Activated CD8-positive, alpha-beta memory T cell treated with anti-CD3 and anti-CD28 coated beads for 1 hour (primary cell): ENCODE measurements at places on chromosomes 7 and 10.

- no peak for DNase-seq
These were observed 80.2 kb upstream of the MSRB2 start for GRCh38 chr10:23015021-23015707.

DNA sequence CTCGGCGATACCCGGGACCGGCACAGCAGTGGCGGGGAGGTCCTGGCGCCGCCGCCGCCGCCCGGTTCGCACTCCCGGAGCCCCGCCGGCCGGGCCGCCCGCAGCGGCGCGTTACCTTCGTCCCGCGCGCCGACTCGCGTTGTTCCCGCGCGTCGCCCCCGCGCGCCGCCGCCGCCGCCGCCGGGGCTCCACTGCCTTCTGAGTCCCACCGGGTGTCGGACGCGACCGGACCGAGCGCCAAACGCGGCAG, at the start of gene EZH2:
Gene EZH2, minus strand, starts transcription at position 243 of the 250 bp plus-strand sequence. CDS start 36,993 bp downstream, outside the sequence.
- no peak for DNase-seq

- no peak for DNase-seq
These were observed 34.3 kb downstream of the AOAH start for GRCh38 chr7:36690041-36690440.

GRCh38 chr7:101941481-101942383, 124.3 kb downstream of the CUX1 start:
- no peak for DNase-seq

DNA sequence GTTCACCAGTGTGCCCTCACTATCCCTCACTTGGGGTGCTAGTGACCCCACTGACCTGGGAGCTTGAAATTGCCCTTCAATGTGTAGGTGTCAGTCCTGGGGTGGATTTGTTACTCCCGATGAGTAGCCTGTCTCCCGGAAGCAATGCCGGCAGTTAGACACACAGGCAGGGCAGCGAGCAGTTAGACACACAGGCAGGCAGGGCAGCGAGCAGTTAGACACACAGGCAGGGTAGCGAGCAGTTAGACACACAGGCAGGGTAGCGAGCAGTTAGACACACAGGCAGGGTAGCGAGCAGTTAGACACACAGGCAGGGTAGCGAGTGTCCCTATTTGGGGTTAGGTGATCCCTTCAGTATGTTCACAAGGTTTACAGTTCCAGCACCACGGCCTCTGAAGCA, 44.0 kb downstream of the VWA2 start:
- no peak for DNase-seq

GRCh38 chr7:92973293-92973731, 136.9 kb upstream of the CDK6 start:
- DNase-seq, result no peak

GRCh38 chr10:42482411-42482810, 156.0 kb downstream of the ZNF33B start:
- DNase-seq, result no peak

- DNase-seq, result no peak
These were observed 6.5 kb downstream of the MNX1 start for GRCh38 chr7:157003756-157004520.

DNA sequence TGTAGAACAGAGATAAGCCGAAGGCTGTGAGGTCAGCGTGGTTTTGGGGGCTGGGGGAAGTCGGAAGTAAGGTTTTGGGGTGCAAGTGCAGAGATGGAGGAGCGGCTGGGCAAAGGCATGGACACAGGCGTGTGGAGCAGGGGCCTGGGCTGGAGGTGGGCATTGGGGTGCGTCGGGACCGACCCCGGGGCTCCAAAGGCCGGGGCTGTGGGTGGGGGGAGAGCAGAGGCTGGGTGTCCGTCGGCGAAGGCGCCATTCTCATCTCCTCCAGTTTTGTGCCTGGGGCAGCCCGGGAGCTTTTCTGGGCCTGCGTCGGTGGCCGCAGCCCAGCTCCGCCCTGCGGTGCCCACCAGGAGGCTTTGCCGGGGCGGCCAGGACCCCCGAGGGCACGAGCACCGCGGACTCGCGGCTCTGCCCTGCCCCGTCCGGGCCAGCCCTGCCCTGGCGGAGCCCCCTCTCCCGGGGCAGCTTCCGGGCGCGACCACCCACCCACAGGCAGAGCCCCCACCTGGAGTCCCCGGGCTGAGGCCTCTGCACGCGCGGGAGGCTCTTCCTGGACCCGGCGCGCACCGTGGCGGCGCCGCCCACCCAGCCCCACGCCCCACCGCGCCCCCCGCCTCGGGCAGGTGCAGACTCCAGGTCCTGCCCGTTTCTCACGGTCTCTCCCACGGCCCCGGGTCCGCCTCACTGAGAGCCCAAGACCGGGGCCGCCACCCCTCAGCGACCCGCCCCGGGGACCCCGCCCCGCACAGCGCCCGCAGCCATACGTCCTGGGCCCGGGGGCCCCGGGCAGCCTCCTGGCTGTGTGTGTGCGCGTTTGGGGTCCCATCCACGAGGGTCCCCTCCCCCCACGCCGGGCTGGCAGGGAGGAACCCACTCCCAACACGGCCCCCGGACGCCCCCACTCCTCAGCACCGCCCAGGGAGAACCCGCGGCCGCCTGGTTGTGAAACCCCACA, 7.7 kb upstream of the SCART1 start:
- no peak for DNase-seq

- DNase-seq, result no peak
These were observed 192.9 kb downstream of the EVX1 start for GRCh38 chr7:27435461-27435860.

DNA sequence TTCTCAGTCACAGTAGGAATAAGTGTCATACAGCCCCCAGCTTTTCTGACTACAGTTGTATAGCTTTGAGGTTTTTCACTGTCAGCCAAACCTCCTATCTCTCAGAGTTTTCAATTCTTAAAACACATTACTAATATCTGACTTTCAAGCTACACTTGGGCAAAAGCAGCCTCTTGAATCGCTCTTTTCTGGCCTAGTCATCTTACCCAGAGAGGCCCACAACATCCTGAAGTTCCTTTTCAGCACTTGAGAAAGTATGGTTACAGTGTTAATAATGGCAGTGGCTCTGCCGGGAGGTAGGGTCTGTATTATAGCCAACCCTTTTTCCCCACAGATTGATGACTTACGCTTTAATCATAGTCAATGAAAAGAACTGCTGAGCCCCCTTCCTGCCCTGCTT, 181.0 kb downstream of the LRRC4 start:
- no peak for DNase-seq

- no peak for DNase-seq
These were observed 73.8 kb downstream of the PRPF18 start for GRCh38 chr10:13660551-13660920.

GRCh38 chr7:1274876-1275375, 42.3 kb downstream of the UNCX start:
- DNase-seq, result no peak

DNA sequence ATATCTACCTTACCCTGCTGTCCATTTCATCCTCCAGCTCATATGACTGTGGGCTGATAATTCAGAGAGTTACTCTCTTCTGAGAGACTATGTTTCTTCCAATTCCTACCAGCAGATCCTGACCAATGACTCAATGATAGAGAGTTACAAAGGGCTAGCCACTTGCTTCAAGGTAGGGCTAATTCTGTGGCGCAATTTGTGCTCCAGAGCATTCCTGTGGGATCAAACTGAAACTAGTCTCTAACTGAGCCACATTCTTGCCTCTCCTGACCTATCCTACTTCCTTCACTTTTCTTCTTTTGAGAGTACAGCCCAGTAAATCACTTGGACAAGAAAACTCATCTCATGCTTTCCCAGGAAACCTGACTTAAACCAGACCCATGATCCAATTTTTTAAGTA, 17.9 kb upstream of the ASZ1 start:
- no peak for DNase-seq

GRCh38 chr7:71424166-71425035, 292.5 kb downstream of the GALNT17 start:
- DNase-seq, result no peak

DNA sequence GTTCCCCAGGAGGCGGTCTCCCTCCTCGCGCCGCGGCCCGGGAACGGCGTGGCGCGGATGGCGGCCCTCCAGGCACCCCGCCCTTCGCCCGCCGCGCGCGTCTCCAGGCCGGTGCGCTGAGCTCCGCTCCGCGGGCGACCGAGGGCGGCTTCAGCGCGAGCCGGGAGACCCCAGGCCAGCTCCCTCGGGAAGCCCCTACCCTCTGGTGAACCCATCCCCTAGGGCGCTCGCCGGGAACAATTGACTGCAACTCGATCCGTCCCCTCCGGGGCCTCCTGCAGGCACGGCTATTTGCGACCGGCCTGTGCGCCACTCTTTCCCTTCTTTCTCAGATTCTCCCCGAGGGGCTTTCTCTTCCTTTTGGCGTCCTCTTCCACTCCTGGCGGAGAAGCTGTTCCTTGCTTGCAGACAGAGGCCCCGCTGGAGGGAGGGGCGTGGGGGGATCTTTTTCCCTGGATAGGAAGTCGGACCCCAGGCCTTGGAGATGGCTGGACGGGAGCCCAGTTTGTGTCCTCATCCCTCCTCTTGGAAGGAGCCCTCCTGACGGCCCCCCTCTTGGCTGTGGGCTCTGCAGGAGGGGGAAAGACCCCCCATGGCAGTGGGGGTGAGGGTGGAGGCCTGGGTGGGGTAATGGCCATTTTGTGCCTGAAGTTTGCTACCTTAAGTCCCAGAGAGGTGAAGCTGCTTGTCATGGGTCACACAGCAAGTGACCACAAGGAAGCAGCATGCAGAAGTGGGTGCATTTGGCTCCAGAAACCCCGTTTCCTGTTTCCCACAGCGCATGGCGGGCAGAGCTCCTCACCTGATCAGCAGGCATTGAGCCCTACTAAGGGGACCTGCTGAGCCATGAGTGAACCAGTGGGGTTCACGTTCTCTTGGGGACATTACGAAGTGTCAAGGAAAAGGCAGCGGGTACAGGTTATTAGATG, 171.2 kb upstream of the TNRC18 start:
- no peak for DNase-seq

GRCh38 chr10:65765006-65765541, 1160.8 kb upstream of the LRRTM3 start:
- no peak for DNase-seq

DNA sequence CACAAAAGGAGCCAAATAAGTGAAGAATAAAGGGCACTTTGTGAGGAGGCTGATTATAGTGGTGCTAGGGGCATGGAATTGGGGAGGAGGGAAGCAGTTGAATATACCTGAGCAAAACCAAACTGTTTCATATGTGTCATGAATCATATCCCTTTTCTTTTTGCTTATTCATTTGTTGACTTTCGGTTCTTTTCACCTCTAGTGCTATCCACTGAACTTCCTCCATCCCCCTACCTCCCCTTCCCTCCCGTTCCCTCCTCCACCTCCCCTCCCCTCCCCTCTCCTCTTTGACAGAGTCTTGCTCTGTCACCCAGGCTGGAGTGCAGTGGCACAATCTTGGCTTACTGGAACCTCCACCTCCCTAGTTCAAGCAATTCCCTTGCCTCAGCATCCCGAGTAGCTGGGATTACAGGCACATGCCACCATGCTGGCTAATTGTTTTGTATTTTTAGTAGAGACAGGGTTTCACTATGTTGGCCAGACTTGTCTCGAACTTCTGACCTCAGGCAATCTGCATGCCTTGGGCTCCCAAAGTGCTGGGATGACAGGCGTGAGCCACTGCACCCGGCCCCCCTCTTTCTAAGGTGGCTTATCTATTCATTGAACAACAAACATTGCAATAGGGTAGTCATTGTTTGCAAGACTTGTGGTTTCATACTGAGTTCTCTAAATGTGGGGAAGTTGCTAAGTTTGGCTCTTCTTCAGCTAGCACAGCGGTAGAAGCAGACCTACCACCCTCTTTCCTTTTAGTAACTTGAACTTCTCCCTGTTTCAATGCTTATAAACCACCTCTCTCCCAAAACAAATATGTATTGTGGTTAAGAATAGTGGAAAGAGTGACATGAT, 150.4 kb upstream of the PRPS1L1 start:
- no peak for DNase-seq

DNA sequence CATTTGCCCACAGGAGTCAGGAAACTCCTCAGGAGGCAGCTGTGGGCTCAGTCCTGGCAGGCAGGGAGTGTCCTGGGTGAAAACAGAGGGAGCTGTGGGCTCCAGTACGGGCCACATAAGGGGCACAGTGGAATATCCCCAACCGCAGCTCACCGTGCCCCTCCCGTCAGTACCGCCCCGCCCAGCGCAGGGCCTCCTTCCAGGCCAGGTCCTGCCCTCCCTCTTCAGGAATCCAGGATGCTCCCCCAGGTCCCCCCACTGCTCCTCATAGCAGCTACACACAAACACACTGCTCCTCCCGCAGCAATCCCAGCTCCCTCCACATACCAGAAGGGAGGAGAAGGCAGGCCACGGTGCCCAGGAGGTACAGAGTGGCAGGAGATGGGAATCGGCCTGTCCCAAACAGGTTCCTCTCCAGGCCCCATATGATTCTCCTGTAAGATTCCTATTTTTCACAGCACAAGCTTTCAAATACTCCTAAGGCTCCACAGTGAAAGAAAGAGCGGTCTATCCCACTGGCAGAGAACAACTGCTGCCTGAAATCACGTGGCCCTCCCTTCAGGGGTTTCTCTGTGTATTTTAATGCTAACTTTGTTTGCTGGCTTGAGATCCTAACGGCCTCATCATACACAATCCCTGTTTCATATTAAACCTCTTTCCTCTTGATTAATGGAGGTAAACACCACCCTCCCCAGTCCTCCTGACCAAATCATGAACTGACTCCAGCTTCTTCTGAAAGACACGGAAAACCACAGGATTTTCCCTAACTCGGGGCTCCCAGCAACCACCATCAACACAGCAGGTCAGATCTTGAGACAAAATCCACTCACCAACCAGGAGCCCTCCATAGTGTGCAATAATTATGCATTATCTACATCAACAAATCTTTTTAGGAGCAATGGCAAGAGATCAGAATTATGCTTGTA, 178.7 kb downstream of the TNS3 start:
- no peak for DNase-seq

DNA sequence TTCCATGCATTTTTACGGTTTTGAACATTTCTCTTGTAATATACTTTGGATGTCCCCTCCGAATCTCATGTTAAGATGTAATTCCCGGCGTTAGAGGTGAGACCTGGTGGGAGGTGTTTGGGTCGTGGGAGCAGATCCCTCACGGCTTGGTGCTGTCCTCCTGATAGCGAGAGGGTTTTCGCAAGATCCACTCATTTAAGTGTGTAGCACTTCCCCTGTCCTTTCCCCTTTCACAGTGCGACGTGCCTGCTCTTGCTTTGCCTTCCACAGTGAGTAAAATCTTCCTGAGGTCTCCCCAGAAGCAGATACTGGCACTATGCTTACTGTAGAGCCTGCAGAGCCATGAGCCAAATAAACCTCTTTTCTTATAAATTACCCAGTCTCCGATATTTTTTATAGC, 6.6 kb downstream of the GPR141 start:
- DNase-seq, result no peak

DNA sequence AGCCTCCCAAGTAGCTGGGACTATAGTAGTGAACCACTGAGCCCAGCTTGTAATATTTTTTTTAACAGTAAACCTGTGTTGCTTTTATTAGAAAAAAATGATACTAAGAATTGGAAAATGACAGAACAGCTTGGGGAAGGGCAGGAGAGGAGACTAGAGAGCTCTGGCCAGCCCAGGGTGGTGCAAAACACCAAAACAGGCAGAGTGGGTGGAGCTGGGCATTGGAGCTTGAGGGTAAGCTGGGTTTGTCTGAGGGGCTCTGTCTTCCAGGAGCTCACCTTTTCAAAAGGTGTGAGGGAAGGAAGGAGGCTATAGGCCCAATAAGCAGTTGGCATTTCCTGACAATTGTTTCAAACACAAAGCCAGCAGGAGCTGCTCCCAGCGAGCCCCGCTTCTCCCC, 75.2 kb upstream of the DUSP5 start:
- DNase-seq, result no peak

- no peak for DNase-seq
These were observed 228.8 kb downstream of the EXOC4 start for GRCh38 chr7:133481676-133482075.

- DNase-seq, result no peak
These were observed 127.7 kb downstream of the ADCY1 start for GRCh38 chr7:45701701-45702510.

GRCh38 chr7:111026343-111026742, 64.6 kb upstream of the LRRN3 start:
- no peak for DNase-seq
